ENCODE measurements at places on chromosomes 4 and X.

DNA sequence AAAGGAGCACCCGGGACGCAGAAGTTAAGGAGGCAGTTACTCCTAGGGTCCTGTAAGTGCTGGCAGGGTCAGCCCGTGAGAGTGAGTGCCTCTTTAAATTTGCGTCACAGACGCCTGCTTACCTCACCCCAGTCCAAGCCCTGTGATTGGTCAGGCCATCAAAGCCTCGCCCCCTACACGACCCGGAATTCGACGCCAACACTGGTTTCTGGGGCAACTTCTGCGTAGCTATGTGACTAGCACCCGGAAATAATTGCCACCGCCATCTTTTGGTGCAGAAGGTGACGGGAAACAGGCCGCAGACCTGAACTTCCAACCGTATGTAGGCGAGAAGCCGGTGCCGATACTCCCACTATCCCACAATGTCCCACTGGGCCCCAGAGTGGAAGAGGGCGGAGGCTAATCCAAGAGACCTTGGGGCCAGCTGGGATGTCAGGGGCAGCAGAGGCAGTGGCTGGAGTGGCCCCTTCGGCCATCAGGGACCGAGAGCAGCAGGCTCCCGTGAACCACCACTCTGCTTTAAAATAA, at the start of gene DDX53:
DDX53 (plus strand) TSS at position 265 of the 528 bp plus-strand sequence; CDS start at position 363, 98 bp downstream.
- DNase-seq, result no peak

DNA sequence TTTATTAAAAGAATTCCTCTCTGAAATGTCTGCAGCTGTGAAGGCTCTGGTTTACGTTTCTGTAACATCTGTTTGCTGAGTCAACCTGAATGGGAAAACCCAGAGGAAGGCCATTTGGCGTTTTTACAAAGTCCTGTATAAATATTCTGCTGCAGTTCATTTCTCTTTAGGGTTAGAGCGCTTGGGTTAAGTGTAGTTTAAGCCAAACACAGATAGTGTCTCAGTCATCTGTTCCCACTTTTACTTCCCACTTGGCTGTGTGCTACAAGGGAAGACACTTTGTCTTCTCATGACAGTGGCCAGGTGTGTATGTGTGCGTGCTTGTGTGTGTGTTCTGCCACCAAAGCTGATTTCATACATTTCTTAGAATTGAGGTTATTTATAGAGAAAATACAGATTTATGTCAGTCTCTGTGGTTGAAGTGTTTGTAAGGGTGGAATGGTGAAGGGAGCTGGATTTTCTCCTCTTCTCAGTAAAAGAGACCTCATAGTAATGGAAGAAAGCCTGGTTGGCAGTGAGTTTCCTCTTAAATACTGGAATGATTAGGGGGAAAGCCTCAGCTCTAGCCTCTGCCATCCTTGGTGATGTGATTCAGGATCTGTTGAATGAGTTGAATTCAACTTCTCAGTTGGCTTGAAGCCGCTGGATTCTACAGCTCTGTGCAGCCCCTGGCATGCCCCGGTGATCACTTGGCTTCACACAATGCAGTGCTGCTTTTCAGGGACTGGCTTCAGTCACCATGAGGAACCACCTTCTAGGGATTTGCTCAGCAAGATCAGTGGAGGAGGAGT, 50.6 kb downstream of the JADE1 start:
- DNase-seq, result no peak

DNA sequence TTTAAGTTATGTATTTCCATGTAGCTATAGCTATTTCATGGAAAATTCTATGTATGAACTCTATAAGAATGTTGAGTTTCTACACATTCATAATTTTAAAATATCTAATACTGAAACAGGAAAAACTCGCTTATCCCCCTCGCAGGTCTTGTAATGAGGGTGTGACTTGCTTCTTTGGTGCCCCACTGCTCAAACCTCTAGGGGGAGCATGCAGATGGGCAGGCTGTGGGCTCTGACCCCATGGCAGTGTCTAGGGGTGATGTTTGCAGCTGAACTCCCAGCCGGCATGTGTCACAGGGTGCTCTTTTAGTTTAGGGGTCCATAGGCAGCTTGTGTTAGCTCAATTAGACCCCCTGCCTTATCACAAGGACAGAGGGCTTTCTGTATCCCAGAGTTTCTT, 1825.7 kb upstream of the ADGRL3 start:
- DNase-seq, result no peak

GRCh38 chr4:60562334-60562733, 637.8 kb upstream of the ADGRL3 start:
- DNase-seq, result peak; percentile 69

DNA sequence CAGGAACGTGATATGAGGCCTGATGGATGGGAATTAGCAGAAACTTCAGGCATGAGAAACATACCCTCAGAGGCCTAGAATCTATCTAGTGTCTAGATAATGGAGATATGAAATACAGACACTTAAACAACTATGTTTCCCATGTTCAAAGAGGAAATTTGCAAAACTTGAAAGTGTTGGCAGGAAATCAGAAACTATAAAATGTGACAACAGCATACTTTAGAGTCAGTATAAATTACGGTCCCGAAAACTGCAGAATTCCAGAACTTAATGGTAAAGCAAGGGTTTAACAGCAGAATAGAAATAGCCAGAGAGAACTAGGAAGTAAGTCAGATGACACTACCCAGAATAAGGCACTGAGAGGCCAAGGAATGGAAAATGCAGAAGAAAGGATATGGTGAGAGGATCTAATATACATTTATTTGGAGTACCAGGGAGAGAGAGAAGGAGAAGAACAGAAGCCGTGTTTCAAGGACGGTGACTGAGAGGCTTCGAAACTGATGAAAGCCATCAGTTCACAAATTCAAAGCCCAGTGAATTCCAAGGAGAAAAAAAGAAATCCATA, 7.4 kb downstream of the HTT-AS start:
- no peak for DNase-seq

DNA sequence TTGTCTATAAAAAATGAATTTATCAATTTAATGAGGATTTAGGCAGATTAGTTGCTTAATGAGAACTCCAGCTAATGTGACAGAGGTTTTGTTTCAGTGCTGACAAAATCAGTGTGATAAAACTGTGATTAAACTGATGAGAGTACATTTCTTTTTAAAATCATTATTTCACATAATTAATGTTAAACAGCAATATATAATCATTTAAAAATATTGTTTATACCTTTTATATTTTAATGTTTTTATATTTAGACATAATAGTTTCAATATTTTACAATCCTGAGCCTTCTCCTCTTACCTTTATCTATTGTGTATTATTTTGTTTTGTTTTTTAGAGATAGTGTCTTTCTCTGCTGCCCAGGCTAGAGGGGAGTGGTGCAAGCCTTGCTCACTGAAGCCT, 47.1 kb upstream of the MAB21L2 start:
- DNase-seq, result no peak

DNA sequence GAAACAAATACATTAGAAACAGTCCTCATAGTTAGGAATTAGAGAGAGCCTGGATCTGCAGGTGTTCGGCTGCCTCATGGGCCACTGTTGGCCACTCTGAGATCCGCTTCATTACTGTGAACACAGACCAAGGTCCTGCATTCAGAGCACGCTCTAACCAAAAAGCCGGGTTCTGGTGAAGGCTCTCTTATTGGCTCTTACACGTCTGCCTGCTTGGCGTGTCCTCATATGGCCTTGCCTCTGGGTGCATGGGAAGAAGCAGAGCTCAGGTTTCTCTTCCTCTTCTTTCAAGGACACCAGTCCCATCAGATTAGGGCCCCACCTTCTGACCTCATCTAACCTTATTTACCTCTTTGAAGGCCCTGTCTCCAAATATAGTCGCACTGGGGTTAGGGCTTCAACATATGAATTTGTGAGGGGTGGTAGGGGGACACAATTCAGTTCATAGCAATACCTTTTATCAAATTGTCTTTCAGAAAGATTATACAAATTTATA, 37.1 kb upstream of the ELF2 start:
- peak; percentile 10 for DNase-seq

DNA sequence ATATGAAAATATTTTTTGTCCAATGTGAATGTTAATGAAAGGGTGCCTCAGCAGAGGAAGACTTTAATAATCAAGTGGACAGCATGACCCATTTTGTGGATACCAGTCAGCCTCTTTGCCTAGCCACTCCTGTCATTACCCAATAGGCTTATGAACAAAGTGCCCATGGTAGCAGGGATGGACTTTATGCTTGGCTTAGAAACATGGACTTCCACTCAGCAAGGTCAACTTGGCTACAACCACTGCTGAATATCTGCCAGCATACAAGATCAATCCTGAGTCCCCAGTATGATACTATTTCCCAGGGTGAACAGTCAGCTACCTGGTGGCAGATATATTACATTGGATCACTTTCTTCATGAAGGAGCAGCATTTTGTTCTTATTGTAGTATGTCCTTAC, 56.7 kb upstream of the NXF3 start:
- DNase-seq, result no peak

GRCh38 chr4:52052475-52052780, 1.3 kb downstream of the SPATA18 start:
- DNase-seq, result no peak

DNA sequence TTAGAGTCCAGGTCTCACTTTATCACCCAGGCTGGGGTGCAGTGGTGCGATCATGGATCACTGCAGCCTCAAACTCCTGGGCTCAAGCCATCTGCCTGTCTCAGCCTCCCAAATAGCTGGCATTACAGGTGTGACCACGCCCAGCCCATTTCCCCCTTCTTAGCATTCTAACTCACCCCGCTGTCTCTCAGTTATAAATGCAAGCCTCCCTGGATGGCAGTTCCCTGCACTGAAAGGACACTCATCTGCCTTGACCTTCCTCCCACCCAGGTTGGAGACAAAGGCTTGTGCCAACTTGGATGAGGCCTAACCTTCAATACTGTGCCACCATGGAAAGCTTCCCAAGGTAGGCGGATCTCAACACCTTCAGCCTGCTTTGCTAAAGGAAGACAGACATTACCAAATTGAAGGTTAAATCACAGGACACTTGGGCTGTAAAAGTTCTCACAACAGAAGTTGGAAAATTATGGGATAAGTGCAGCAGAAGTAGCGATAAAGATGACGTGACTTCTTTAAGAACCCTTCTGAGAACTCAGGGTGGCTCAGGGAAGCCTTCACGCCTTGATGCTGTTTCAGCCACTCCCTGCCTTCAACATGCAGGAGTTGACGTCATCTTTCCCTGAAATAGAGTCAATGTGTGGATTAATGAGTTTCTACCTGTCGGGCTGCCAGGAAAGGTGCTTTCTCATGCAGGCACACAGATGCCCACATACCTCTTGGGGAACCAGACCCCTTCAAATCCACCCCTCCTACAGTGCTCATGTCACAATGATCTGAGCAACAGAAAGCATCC, 10.6 kb upstream of the GPM6B start:
- no peak for DNase-seq

DNA sequence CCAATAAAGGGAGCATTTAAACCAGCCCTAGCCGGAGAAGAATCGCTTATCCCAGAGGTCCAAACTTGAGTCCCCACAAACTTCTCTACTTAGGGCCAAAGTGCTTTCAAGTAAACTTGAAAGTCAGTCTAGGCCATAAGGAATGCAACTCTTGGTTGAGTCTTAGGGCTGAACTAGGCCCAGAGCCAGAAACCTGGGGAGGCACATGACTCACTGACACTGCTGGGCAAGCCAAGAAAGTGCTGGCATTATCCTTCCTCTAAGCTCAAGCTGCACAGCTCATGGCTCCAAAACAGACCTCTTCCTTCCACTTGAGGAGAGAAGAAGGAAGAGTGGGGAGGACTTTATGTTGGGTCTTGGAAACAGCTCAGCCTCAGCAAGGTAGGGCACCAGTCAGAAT, 1257.3 kb upstream of the DIAPH2 start:
- no peak for DNase-seq

GRCh38 chrX:64662876-64663275, 267.6 kb upstream of the MTMR8 start:
- DNase-seq, result no peak

DNA sequence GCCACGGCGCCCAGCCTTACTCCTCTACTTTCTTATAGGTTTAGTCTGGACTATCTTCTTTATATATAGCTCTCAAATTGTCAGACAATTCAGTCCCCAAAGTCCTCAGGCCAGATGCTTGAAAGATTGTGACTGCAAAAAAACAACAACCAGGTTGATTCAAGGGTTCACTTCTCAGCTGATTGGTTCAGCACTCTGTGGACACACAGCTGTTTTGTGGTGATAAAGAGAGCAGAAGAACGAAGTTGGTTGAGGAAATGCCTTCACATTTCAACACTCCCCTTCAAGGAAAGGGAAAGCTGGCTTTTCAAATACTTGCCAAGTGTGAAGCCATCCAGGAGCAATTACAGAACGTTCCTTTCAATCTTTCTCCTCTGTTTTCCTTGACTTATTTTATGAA, 166.8 kb downstream of the SHROOM3 start:
- DNase-seq, result no peak

- DNase-seq, result peak; percentile 87
These were observed 74.8 kb upstream of the BCOR start for GRCh38 chrX:40172401-40173142.

- DNase-seq, result no peak
These were observed 718.7 kb upstream of the TENM3 start for GRCh38 chr4:181524499-181524898.

GRCh38 chr4:168844353-168845049, 165.6 kb downstream of the CBR4 start:
- DNase-seq, result no peak

DNA sequence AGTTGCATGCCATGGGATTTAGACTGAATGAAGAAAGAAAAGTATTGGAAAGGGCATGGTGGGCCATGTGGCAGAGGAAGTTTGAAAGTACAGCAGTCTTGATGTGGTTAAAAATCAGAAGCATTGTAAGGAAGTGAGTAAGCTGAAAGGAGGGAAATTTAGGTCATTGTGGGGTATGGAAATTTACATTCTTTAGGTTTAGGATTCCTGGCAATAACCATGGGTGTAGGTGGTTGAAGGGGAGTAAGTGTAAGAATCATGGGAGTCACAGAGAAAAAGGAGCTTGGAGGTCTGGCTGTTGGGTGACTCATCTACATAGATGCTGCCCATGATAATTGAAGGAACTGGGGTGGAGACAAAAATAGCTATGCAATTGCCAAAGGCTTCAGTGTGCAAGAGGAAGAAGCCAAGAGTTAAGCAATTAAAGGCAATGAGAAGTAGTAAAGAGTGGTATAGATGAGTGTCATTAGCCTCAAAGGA, 243.8 kb upstream of the LDB2 start:
- DNase-seq, result no peak

DNA sequence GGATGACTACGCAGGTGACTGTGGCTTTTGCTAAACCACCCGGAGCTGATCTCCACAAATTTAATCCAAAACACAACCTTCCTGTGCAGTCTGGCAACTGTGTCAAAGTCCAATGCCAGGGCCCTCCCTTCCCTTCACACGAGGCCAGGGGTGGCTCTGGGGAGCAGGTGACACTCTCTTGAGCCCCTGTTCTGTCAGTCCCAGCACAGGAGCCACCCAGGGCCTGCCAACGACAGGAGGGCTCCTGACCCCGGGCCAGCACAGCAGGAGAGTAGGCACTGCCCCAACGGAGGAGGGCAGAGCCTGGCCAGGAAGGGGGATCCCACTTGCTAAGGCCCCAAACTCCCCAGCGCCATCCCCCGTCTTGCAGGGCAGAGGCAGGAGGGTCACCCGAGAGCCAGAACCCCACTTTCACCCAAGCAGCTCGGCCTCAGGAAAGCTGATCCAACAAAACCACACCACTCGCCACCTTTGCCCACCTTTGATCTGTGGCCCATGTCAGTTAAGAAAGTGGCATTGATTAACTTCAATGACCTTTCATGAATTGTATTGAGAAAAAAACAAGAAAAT, 44.7 kb downstream of the FAM53A start:
- no peak for DNase-seq

Measured in DMS53 (cell line).